Activated CD4-positive, alpha-beta T cell treated with anti-CD3 and anti-CD28 coated beads for 24 hours (primary cell): ENCODE measurements at places on chromosomes 1 and 21.

- no peak for DNase-seq
These were observed 51.9 kb upstream of the ZNF326 start for GRCh38 chr1:89942825-89943658.

GRCh38 chr1:119674835-119675289, 26.8 kb upstream of the ZNF697 start:
- no peak for DNase-seq

- no peak for DNase-seq
These were observed 19.4 kb downstream of the PLA2G2F start for GRCh38 chr1:20158358-20159070.

DNA sequence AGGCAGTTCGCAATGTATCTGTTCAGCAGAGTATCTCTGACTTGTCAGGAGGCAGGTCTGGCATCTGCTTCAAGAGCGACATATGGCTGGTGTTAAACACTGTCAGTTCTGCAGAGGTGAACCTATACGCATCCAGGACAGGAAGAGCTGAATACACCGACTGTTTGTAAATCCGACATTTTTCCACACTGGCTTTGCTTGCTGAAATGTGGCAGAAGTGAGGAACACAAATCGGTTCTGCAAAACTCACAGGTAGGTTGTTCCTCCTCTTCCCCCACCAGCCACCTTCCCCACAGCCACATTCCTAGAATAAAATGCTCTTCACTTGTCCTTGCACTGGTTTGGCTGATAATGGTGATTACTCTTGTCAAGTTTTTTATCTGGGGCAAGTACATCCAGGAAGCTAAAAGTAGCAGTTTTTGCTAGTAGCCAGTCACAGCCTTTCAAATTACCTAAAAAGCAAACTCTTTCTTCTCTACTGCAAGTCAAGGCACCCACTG, 289.2 kb downstream of the GRIK1 start:
- no peak for DNase-seq

- DNase-seq, result no peak
These were observed 73.8 kb downstream of the POU2F1 start for GRCh38 chr1:167294528-167294927.

- no peak for DNase-seq
These were observed 73.5 kb upstream of the CASZ1 start for GRCh38 chr1:10869933-10870332.

DNA sequence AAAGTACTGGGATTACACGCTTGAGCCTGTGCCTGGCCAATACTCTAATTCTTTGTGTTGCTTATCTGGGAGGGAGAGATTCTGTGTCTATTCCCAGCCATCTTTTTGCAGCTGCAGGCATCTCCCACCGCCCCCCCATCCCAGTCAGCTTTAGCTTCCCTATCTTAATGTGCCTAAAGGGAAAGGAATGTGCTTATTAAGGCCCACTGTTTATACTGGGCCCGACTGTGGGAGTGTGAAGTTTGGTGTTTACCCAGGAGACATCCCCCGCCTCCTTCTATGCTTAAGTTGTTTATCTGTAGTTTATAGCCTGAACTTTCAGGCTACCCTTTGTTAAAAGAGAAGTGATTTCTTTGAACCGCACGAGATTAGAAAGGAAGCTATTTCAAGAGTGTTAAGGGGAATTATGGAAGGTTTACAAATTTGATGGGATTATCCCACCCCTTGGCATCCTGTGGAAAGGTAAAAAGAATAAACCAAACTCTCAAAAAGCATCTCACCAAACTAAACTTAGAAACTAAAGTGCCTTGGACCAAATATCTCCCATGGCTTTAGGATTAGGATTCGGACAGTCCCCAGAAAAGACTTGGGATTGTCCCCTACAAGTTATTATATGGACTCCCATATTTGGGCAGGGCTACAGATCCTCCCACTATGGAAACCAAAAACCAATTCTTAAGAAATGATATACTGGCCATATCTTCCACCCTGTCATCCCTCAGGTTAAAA, 25.5 kb upstream of the ZNF496 start:
- no peak for DNase-seq

- no peak for DNase-seq
These were observed 15.4 kb downstream of the OVAAL start for GRCh38 chr1:180574031-180574713.

DNA sequence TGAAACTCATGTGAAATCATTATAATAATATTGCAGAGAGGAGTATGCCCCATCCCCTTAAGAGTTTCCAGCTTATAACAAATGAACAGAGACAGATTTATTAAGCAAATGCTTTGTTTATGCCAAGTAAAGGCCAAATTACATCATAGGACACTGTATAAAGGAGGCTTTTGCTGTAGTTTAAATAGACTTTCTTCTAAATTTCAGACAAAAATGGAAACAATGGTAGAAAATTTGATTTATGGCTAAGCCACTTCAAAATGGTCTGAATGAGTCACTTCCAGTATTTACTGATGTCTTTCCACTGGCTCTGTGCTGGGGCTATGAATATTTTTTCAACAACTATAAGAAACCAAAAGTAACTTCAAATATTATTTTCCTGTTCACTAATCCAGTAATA, 81.1 kb upstream of the ST6GALNAC5 start:
- no peak for DNase-seq

DNA sequence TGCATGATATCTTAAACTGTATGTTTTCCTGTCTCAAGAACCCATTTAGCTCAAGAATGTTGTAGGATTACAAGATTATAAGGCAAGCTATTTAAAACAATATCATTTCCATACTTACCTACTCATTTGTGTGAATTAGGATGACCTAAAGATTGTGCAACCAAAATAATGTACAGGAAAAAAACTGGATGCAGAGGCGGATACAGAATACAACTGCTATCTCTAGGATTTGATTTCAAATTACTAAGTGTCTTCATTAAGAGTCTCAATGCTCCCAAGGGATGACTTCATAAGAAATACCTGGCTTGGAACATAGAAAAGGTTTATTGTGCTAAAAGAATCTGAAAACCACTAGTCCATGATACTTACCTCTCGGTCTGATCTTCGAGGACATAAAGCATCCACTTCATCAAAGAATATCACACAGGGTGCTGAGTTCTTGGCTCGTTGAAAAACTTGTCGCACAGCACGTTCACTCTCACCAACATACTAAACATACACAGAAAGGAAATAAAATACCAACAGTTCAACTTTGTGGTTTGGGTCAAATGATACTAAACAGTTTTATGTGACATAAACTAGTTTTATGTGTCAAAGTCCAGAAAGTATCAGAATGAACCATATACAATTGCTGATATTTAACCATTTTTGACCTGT, 54.9 kb downstream of the NVL start:
- no peak for DNase-seq

- no peak for DNase-seq
These were observed 23.1 kb downstream of the TP73 start for GRCh38 chr1:3675436-3675835.

- no peak for DNase-seq
These were observed 55.9 kb downstream of the DISP3 start for GRCh38 chr1:11534846-11535245.

DNA sequence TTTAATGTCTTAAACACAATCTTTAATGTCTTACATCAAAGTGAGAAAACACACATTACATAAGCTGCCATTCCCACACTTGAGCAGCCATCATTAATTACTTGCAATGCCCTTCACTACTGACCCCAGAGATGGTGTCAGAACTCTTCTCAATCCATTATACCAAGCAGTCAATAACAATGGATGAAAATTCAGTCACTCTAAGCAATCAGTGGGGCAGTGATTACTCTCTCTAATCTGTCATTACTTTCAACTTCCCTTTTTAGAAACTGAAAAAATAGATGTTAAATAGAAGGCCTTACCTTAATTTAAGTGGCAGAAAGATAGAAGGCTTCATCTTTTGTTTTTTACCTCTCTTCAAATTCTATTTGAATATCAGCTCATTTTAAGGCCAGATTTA, 9.7 kb upstream of the FRRS1 start:
- DNase-seq, result no peak

DNA sequence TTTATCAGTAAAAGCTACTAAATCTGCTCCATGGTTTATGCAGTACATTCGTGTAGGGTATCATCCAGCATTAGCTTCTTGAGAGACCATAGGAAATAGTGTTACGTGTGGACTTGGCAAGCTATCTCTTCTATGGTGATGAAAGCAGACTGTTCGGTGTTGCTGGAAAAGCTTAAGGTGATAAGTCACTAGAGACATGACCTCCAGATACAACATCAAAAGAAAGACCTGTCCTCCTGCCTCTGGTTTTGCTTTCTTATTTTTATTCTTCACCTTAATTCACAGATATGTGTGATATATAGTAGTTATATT, 53.5 kb upstream of the S1PR1 start:
- DNase-seq, result no peak

DNA sequence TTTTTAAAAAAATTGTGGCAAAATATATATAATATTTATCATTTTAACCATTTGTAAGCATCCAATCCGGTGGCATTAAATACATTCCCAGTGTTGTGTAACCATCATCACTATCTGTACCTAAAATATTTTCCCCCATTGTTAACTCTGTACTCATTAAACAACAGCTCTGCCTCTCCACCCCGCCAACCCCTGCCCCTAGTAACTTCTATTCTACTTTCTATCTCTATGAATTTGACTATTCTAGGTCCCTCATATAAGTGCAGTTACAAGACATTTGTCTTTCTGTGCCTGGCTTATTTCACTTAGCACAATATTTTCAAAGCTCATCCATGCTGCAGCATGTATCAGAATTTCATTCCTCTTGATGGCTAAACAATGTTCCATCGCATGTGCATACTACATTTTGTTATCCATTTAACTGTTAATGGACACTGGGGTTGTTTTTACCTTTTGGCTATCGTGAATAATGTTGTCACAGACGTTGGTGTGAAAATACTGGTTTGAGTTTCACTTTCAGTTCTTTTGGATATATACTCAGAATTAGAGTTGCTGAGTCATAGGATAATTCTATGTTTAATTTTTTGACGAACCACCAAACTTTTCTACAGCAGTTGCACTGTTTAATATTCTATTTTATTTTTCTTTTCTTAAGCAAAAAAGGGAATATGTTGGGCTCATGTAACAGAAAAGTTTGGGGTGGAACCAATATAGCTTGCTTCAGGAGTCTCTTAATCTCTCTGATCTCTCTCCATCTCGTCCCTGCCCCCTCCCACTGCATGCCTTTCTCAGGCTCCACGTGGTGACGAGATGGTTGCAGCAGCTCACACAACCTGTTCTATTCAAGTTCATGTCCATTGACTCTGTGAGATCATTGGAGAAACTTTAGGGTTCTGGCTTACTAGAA, 25.2 kb upstream of the RCAN1 start:
- DNase-seq, result no peak

DNA sequence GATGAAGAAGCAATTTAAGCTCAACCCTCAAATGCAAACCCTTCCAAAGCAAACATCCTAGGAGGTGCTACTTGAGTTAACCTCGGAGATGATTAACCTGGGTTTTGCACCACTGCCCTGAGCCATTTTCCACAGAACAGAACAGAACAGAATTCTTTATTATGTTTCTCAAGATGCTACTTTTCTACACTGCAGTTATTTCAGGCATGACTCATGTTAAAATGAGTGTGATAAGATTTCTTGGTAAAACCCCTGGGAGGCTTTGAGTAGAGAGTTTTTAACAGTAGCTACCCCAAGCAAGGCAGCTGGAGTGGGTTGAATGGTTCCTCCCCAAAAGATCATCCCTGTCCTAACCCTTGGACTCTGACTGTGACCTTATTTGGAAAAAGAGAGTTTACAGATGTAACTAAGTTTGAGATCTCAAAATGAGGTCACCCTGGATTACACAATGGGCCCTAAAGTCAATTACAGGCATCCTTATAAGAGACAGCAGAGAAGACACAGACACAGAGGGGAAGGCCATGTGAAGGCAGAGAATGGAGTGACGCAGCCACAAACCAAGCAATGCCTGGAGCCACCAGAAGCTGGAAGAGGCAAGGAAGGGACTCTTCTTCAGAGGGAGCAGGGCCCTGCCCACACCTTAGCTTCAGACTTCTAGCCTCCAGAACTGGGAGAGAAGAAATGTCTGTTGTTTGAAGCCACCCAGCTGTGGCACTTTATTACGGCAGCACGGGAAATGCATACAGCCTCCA, 153.4 kb downstream of the ETS2 start:
- DNase-seq, result no peak

GRCh38 chr1:154489695-154490274, 12.2 kb upstream of the TDRD10 start:
- no peak for DNase-seq

GRCh38 chr21:22346576-22346975, 1348.4 kb downstream of the NCAM2 start:
- DNase-seq, result no peak

- DNase-seq, result no peak
These were observed 180.1 kb downstream of the CAMTA1 start for GRCh38 chr1:6965083-6965934.

DNA sequence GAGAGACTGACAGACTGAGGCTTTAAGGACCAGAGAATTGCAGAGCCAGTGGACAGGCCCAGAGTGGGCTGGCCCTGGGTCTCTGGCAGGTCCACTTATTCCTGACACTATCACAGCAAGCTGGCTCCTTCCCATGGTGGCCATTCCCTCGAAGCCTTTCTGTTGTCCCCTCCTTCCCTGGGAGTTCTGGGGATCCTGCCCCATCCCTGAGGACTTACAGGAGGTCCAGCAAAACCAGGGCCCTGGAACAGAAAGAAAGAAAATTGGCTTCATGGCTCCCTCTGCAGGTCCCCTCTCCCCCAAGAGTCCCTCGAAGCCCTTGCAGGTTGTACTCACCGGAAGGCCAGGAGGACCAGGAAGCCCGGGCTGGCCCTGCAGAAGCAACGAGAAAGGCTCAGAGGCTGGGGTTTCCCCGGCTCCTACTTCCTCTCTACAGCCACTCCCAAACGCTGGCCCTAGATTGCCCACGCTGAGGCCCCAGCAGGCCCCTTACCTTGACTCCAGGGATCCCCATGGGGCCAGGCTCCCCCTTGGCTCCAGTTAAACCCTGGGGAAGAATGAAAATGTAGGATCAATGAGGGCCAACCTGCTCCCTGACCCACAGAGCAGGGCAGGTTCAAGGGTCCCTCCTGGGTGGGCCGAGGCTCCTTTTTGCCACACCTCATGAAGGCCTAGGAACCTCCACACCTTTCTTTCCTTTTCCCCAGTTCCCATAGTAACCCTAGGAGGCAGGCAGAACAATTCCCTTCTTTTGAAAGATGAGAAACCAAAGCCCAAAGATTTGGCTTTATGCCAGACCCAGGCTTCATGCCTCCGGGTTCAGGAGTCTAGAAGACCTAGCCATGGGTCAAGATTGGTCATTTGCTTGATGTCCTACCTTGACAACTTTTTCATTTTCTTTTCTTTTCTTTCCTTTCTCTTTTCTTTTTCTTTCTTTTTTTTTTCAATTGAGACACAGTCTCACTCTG, 4.6 kb downstream of the COL9A2 start:
- no peak for DNase-seq

DNA sequence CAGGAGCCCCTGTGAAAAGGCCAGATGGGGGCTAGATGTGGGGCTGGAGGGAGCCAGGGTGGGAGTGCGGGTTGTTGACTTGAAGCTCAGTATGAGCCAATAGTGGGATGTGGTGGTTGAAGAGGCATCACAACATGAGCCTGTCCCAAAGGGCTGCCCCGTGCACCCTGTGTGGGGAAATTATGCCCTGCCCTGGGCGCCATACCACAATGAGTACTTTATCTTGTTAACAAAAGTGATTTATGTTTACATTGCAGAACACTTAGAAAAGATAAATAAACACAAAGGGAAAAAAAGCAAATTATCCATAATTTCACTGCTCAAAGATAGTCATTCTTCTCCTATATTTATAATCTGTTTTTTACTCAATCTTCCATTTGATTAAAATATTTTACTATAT, 1.6 kb upstream of the NFASC start:
- no peak for DNase-seq
